ENCODE measurements at places on chromosomes 6 and 20. TPM values are rescaled to one million over a fixed set of nuclear protein-coding genes. Genes with fewer than 3 reads are reported as not detected.
A peak's percentile ranks its signal among the peaks of the same experiment; 100 is the strongest.

Gene RIMS4
- not detected for total RNA-seq

Gene CTCFL
- total RNA-seq, result not detected

DNA sequence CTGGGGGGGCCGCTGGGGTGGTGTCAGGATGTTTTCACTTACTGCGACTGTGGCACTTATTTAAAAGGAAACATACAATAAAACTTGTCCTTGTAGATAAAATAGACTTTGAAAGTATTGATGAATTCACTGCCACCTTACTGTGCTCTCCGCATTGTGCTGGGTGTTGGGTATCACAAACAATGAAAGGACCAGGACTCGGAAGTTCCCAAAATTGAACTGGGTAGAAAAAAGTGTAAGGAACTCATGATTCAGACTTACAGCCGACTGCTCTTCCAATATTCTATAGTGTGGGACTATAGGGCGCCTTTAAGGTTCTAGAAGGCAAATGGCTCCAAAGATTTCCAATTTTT is 32.1 kb upstream of the ID4 start:
- DNase-seq, result no peak
- no peaks in the 10 kb centered on the region for H3K36me3 ChIP-seq
- H3K4me1 ChIP-seq, result peaks cover 5% of the 10 kb centered on the region
- peak overlapping the region; percentile 91 for H3K27ac ChIP-seq
- H3K27me3 ChIP-seq, result peaks cover 5% of the 10 kb centered on the region

DNA sequence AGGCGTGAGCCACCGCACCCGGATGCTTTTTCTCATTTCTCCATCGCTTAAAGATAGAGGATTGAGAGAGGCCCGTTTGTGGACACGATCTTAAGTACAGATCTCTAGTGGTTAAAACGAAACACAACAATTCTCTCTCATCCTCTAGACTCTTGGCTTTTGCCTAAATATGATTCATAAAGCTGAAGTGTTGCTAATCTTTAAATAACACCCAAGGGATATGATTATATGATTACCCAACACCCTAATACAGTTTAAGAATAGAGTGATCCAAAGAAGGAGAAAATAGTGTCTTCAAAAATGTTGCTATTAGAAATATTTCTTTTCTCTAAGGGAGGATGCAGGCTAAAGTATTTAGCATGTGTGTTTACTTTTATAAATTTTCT is 50.4 kb downstream of the MTHFD1L start:
- H3K27ac ChIP-seq, result no peak overlapping the region
- no peaks in the 10 kb centered on the region for H3K27me3 ChIP-seq
- H3K36me3 ChIP-seq, result peaks cover 5% of the 10 kb centered on the region
- DNase-seq, result peak; percentile 50

DNA sequence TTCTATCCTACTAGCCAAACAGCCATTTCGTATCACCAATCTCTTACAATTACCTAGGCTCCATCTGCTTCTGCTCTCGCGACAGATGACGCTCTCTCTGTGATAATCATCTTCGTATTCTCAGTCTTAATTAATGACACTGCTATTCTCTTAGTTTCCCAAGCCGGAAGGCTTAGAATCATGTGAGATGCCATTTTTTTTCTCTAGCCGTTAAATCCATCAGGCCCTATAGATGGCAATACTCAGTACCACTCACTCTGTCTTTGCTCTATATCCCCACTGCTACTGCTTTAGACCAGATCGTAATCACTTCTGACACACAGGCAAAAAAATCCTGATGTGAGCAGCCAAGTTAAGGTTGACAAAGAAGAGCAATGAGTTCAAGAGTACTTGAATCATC is 2.1 kb upstream of the THEMIS start:
- H3K4me3 ChIP-seq, result no peak overlapping the region
- H3K36me3 ChIP-seq, result no peaks in the 10 kb centered on the region
- no peak overlapping the region for H3K27ac ChIP-seq
- DNase-seq, result no peak

Gene C6orf118
- total RNA-seq, result 1.3 TPM

Gene KHDRBS2
- total RNA-seq, result not detected

Gene LRFN2
- total RNA-seq, result not detected

Gene SOX18
- 8.9 TPM for total RNA-seq

- H3K27ac ChIP-seq, result no peak overlapping the region
- DNase-seq, result no peak
- no peaks in the 10 kb centered on the region for H3K27me3 ChIP-seq
- H3K4me1 ChIP-seq, result no peaks in the 10 kb centered on the region
Measured at GRCh38 chr6:55437141-55437540, 109.9 kb downstream of the GFRAL start.

Gene CAGE1
- not detected for total RNA-seq

GRCh38 chr6:135722679-135723078 is 128.8 kb upstream of the PDE7B start:
- DNase-seq, result peak; percentile 35
- no peaks in the 10 kb centered on the region for H3K36me3 ChIP-seq
- H3K4me1 ChIP-seq, result no peaks in the 10 kb centered on the region
- H3K27me3 ChIP-seq, result no peaks in the 10 kb centered on the region

Gene PRDM13
- not detected for total RNA-seq

GRCh38 chr6:85435851-85436250 is 14.0 kb upstream of the NT5E start:
- no peak overlapping the region for H3K4me3 ChIP-seq
- H3K4me1 ChIP-seq, result no peaks in the 10 kb centered on the region
- peak overlapping the region; percentile 30 for H3K27ac ChIP-seq
- no peaks in the 10 kb centered on the region for H3K36me3 ChIP-seq
- DNase-seq, result no peak
- H3K27me3 ChIP-seq, result no peaks in the 10 kb centered on the region

GRCh38 chr6:31588871-31589650 is 3.0 kb downstream of the LST1 start:
- H3K27ac ChIP-seq, result no peak overlapping the region
- H3K4me3 ChIP-seq, result no peak overlapping the region

Gene STMND1
- total RNA-seq, result not detected

Data from stomach (tissue), 19 donors.